NB4 (cell line): ENCODE measurements at places on chromosomes 5 and 9.

GRCh38 chr5:32326216-32326772 lies 13.6 kb upstream of the MTMR12 start:
- no peak for DNase-seq

DNA sequence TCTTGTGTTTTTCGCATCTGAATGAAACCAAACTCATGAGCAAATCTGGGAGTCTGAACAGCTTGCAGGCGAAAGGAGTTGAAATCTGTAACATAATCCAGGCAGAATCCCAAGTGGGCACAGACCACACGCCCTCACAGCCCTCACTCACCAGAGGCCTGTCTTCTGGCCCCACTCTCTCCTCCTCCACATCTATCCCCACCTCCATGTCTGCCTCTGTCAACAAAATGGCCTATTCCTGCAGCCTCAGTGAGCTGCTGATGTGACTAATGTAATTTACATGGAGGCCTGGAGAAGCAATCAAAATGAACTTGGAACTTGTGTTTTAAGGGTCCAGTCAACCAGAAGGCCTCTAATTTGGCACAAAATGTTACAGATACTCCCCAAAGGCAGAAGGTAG lies 136.6 kb downstream of the GNA14 start:
- DNase-seq = no peak

DNA sequence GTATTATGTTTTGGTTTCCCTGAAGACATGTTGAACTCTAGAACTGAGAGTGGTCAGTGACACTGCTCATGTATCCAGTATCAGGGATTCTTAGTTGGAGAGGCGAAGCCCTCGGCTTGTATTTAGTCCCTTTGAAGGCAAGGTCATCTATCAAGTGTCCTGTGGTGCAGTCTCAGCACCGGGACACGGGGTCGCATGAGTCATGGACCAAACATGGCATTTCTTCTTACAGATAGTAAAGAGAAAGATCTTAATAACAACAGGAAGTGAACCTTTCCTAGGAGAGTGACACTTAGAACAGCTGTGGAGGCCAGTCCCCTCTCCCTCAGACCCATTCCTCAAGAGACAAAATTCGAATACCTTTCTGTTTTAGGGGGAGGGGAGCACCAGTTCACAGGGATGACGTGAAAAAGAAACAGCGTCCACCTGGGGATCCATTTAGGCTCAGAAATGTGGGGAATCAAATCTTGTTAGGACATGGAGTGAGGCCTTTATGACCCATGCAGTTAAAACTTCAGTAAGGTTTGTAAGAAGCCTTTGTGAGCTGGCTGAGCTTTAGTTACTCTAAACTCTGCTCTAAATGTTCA lies 86.5 kb downstream of the ADGRV1 start:
- DNase-seq = no peak

- DNase-seq = no peak
These were observed 76.3 kb upstream of the BARHL1 start for GRCh38 chr9:132505991-132506655.

GRCh38 chr9:86241216-86241615 lies 18.2 kb downstream of the C9orf153 start:
- DNase-seq = no peak
